ENCODE measurements at places on chromosomes 16 and 17.

DNA sequence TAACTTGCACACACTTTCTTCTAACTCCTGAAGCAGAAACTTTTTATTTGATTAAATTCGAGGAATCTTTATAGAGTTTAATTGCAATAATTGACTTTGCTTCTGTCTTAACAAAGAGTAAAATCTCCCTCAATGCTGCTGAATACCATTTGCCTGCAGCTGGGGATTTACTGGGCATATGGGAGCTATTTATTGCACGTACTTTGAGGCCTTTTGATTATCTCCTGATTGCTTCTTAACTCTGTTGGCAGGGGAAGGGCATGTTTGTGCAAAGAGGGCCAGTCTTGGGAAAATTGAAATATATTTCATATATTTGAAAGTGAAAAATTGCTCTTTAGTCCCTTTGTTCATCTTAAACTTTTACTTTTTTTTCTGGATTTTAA, 156.8 kb upstream of the CHMP6 start:
- DNase-seq = no peak

DNA sequence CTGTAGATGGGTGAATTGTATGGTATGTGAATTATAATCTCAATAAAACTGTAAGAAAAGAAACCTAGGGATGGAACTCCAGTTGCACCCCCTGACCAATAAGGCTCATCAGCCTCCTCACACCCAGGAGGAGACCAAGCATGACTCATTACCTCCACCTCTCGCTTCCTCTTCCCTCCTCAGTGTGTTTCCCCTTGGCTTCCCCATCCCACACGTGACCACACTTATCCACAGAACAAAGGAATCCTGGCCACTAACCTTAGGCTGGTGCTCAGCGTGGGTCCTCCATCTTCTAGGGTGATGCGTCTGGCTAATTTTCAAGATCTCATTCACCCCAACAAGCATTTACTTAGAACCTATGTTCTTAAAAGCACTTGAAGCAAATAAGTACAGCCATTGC, 36.2 kb upstream of the MAP3K14 start:
- DNase-seq = no peak

GRCh38 chr16:13426736-13427135, 493.2 kb upstream of the ERCC4 start:
- DNase-seq = no peak

DNA sequence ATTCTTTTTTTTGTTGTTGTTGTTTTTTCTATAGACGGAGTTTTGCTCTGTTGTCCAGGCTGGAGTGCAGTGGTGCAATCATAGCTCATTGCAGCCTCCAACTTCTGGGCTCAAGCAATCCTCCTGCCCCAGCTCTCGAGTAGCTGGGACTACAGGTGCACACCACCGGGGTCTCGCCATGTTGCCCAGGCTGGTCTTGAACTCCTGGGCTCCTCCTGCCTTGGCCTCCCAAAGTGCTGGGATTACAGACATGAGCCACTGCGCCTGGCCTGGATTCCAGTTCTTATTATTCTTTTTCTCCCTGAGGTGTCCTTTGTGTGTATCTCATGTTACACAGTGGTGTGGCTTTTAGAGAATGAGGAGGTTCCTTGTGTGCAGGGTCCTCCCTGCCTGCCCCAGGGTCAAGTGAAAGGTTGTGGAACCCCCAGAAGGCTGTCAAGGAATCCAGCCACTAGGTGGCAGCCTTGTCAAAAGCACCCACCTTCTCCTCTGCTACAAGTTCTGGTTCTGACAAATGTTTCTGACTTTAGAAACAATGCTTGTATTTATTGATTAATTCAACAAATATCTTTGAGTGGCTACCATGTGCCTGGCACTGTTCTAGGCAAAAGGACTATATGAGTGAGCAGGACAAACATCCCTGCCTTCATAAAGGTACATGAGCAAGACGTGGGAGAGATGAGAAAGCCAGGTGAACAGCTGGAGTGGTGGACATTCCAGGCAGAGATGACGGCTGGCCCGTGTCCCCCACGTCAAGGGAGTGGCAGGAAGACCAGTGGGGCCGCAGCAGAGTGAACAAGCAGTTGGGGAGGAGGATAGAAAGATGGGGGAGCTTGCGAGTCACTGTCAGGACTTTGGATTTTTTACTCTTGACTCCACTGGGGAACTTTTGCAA, 112.4 kb downstream of the SPECC1 start:
- peak; percentile 59 for DNase-seq

- no peak for DNase-seq
These were observed 24.2 kb downstream of the B9D1 start for GRCh38 chr17:19338031-19338990.

DNA sequence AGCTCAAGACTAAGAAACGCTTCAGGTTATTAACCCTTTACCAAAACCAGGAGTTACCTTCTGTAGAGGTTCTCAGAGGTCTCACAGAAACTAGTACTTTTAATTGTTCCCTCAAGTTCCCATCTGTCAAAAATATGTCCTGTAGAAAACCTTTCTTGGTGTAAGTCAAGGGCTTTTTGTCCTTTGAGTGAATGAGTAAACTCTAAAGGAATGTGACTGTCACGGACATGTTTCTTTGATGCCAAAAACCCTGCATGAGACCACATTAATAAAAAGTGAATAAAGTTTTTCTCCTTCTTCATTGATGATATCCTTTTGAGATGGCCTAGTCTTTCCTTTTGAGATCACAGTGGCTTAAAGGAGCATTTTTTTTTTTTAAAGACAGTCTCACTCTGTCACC, 102.9 kb downstream of the NLK start:
- no peak for DNase-seq

GRCh38 chr16:78994135-78994745, 606.3 kb downstream of the MAF start:
- no peak for DNase-seq

DNA sequence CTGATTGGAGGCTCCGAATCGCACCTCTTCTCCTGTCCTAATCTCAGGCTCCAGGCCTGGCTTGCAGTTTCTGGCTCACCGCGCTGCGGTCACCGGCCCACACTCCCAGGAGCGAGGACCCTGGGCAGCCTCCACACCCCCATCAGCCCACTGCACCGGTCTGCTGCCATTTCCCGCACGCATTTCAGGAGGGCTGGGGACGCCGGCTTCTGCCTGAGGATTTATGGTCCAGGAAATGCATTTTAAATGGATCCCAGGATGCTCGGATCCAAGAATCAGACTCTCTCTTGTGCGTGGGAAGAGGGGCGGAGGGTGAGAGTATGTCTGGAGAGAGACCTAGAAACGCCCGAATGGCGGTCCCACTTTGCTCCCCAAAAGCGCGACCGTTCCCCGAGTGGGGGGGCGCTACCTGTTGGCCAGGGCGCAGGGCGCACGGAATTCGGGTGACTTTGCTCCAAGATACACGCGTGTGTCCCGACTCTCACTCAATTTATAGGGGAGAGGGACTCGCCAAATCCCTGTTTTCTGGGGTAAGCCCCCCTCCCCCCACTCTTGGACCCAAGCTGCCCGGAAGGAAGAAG, 817 bp upstream of the JPH3 start:
- no peak for DNase-seq

- no peak for DNase-seq
These were observed 24.3 kb upstream of the GPRC5B start for GRCh38 chr16:19908921-19909320.

DNA sequence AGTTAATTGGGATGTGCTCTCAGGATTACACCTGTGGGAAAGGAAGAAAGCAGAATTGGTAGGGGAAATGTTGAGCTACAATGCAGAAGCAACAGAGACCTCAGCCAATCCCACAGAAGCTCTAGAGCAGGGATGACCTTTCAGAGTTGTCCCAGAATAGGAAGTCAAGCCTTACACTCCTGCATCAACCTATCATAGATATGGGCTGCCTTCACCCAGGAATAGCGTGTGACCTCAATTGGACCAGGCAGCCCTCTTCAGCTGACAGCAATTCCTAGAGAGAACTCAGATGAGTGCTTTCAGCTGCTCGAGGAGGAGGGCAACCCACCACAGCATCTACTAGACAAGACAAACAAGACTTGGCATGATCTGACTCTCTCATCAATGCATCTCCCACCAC, 189.7 kb downstream of the TMEM132E start:
- DNase-seq = no peak

DNA sequence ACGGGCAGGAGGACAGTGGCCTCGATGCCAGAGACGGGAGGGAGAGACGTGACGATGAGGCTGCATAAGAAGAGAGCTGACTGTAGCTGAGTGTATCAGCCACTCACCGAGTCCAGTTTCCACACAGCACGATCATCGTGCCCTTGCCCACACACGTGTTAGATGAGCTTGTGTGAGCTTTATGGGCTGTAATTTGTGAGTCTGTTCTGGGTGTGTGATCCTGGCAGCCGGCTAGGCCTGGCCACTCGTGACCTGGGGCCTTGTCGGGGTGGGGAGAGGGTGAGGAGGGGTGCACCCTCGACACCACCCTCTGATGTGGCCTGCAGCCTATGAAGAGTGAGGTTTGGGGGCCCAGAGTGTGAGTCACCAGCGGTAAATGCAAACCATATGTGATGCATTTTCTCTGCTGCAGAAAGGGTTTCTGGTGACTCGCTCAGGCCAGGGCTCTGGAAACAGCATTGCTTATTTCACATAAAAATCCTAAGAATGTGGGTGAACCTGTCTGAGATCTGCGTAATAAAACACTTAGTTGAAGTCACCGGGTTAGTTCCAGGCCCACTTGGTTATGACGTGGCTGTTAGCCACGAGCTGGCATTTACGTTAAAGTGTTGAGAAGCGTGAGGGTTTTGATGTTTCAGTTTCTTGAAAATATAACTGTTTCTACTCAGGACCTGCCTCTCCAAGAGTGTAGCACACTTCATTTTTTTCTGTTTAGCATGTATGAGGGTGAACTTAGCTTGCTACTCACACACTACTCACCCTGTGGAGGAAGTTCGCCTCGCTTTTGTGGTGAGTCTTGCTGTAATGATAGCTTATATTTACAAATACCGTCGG, 4.2 kb downstream of the METRNL start:
- DNase-seq = no peak

DNA sequence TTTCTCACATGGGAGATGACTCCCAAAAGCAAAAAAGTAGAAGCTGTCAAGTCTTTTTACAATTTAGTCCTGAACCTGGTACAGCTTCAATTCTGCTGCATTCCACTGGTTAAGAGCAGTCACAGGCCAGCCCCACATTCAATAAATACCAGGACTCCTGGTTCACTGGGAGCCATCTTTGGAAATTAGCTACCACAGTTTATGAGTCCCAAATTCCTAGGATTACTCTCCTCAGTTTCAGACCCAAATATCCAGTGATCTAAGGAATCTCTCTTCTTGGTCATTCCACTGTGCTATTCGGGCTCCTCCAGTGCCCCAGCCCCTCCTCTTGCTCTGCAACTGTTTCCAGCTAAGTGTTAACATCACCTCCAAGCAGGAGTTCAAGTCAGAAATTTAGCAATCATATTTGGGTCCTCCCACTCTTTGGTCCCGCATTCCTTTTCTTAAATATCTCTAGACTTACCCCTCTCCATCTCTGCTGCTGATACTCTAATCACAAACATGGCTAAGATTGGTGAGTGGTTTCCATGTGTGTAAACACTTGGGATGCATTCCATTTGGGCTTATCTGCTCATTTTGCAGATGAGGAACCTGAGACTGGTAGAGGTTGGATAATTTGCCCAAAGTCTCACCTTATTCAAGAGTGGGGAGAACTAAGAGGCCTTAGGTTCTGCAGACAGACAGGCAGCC, 9.6 kb upstream of the WIPF2 start:
- DNase-seq = no peak

- DNase-seq = peak; percentile 79
These were observed 4.4 kb downstream of the SNAI3 start for GRCh38 chr16:88681709-88682451.
